ENCODE measurements at places on chromosomes 5 and 9.

GRCh38 chr9:128696923-128697707, 5.2 kb upstream of the PKN3 start:
- DNase-seq = no peak

DNA sequence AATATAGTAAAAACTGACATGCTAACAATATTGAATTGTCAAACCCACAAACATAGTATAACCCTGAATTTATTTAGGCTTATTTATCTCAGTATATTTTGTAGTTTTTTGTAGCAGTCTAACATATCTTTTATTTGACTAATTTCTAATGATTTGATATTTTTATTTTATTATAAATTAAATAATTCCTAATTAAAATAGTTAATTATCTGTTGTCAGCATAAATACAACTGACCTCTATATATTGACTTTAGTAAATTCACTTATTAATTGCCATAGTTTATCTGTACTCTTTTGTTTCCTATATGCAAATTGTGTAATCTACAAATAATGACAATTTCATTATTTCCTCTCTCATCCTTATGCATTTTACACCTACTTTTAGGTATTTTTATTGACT, 215.1 kb upstream of the KIF2A start:
- no peak for DNase-seq

DNA sequence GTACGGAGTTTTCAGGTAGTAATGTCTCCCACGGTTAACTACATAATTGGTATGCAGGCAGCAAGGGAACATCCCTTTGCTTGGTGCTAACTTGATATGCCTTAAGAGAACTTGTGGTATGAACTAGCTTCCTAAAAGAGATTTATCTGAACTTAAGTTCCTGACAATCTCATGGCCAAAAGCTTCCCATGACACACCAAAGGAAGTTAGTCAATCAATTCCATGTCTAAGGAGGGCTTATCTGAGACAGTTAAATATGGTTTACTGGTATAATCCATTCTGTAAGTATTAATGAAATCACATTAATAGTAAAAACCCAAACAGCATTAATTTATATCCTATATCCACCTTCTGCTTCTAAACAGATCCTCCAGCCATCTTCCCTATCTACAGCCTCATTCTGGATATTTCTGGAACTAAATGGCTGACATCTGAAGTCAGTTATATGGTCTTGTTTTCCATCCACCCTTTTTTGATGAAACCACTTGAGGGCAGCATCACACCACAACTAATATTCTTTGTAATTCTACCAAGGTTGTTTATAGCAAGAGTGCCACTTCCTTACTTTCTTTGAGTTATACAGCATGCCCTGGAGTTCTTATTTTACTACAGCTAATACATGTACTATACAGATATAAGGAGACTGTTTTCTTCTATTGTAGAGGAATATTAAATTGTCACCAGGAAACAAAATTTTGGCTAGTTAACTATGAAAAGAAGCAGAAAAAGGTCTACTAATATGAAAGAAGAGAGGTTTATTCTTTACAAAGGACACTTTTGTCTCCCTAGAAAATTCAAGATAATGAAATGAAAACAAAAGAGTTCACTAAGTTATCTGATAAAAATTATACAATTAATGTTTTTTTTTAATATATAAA, 34.7 kb downstream of the SHOC1 start:
- DNase-seq = peak; percentile 27

GRCh38 chr9:82410306-82410705, 421.7 kb downstream of the SPATA31D1 start:
- no peak for DNase-seq

- DNase-seq = no peak
These were observed 215.8 kb downstream of the LRRC70 start for GRCh38 chr5:62794456-62794855.

DNA sequence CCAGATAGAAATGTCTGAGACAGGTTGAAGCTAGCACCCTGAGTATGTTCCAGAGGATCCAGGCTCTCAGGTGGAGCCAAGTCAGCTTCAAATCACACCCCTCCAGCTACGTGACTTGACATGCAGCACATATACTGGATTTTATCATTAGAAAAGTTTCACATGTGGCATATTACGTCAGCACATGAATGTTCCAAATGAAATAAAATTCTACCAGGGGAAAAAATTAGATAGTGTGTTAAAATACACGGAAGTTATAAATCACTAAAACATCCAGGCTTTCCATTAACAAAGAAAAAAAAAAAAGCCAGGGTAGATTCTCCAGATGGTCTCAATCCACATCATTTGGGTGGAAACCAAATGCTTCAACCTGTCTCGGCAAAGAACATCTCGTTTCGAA, 251.6 kb downstream of the MPDZ start:
- DNase-seq = no peak

DNA sequence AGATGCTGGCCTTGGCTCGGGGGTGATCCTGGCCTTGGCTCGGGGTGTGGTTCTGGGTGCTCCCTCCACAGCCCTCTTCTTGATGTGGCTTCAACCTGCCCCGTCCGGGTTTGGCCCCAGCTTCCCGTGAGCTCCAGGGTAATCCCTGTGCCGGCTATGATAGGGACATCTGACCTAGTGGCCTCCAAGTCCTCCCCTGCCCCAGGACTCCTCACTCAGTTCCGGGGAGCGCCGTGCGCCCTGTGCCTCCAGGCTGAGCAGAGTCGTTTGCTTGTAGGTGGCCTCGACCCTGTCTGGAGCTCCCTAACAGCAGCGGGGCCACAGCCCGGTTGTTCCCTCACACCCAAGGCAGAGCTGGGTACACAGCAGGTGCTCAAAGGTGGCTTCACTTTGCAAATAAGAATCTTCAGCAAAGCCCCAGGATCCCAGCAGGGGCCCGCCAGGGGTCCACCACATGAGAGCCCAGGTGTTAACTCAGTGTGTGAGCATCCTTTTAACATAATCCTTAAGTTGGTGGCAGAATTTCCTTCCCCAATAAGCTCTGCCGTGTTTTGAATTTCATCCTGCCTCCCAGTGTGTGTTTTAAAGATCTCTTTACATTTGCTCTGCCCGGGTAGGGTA, 32.3 kb upstream of the CEP72 start:
- no peak for DNase-seq
